ENCODE measurements at places on chromosomes 4 and X.

- no peak for DNase-seq
These were observed 19.0 kb upstream of the MAGEB2 start for GRCh38 chrX:30196322-30196721.

- no peak for DNase-seq
These were observed 105.2 kb downstream of the RTL5 start for GRCh38 chrX:72026341-72027023.

GRCh38 chr4:139975830-139976272 lies 178.1 kb downstream of the MAML3 start:
- DNase-seq = no peak

DNA sequence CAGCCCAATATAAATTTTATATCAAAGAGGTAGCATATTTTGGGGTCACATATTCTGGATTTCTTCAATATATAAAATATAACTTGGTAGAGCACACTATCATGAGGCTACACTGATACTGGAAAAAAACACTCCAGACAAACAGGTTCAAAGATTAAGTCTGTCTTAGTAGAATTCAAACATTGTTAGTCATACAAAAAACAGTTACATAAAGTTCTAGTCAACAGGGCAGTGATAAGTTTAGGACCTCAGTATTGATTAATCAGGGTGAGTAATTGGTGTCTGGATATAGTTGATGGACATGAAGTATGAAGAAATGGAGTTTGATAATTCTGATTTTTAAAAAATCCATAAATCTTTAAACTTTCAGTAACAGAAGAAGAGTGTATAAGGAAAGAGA lies 1291.3 kb downstream of the FSTL5 start:
- no peak for DNase-seq

DNA sequence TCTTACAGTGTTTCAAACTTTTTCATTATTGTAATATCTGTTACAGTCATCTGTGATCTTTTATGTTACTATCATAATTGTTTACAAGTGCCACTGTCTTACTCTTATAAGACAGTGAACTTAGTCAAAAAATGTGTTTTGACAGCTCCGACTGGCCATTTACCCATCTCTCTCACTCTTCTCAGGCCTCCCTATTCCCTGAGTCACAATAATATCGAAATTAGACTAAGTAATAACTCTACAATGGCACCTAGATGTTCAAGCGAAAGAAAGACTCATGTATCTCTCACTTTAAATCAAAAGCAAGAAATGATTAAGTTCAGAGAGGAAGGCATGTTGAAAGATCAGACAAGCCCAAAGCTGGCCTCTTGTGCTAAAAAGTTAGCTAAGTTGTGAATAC lies 184.2 kb downstream of the CDS1 start:
- no peak for DNase-seq

DNA sequence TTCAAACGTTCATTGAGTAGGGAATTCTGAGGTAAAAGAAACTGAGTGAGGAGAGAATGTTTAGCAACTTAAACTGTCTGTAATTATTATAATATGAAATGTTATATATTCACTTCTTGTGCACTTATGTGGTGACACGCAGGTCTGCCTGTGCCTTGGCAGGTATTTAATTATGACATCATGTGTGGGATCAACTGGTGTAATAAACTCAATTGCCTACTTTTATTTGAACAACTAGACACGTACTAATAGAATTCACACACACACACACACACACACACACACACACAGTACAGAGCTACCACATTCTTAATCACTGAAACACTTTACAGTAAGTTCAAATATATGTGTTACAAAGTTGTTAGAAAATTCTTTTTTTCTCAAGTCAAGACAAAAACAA lies 20.7 kb upstream of the SLC25A31 start:
- DNase-seq = no peak

DNA sequence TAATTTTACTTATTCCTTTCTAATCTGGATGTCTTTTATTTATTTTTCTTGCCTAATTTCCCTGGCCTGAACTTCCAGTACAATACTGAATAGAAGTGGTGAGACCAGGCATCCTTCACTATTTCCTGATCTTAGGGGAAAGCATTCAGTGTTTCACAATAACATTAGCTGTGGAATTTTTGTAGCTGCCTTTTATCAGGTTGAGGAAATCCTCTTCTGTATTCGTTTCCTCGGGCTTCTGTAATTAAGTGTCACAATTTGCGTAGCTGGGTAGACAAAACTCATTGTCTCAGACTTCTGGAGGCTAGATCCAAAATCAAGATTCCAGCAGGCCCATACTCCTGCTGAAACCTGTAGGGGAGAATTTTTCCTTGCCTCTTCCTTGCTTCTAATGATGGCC lies 598.4 kb upstream of the FTHL17 start:
- DNase-seq = no peak

DNA sequence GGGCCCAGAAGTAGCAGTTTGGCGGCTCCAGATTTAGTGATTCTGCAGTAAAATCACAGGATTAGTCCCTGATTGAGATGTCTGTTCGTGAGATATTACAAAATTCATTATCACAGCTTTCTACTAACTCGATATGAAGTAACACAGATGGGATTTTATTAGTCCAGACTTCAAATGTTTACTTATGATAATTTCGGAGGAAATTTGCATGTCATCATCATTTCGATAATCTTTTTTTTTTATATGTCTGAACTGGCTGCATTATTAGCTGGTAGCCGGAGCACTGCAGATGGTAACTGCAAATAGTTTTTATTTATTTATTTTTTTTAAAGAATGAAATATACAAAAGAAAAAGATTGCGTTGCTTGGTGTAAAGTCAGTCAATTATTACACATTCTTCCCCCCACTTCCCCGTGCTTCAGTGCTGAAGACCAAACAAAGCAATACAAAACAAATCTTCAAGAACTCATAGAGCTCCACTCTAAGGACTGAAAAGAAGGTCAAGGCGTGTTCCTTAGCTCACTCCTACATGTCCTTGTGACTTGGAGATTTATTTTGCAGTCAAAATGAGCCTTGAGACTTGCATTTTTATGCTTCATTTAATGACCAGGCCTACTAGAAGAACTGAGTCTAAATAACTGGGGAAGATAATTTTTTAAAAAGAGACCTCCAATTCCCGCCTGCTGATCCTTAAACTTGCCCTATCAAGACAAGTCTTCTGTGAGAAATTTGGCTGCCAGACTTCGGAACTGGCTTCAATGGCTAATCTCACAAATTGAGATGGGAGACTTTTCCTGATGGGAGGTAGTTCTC lies 11.7 kb upstream of the PITX2 start:
- DNase-seq = no peak
